ENCODE measurements at places on chromosomes 11 and 22. TPM values are rescaled to one million over a fixed set of nuclear protein-coding genes. Genes with fewer than 3 reads are reported as not detected.
A peak's percentile ranks its signal among the peaks of the same experiment; 100 is the strongest.

- no peak overlapping the region for H3K27ac ChIP-seq
- DNase-seq = no peak
- no peak overlapping the region for H3K4me3 ChIP-seq
- H3K27me3 ChIP-seq = no peaks in the 10 kb centered on the region
- H3K36me3 ChIP-seq = peaks cover 5% of the 10 kb centered on the region
These were observed 7.6 kb upstream of the MCM5 start for GRCh38 chr22:35392357-35392756.

- no peak overlapping the region for H3K4me3 ChIP-seq
- no peaks in the 10 kb centered on the region for H3K27me3 ChIP-seq
- peaks cover 6% of the 10 kb centered on the region for H3K4me1 ChIP-seq
- no peak overlapping the region for H3K27ac ChIP-seq
- DNase-seq = no peak
These were observed 84.1 kb downstream of the BBOX1 start for GRCh38 chr11:27124514-27125264.

DNA sequence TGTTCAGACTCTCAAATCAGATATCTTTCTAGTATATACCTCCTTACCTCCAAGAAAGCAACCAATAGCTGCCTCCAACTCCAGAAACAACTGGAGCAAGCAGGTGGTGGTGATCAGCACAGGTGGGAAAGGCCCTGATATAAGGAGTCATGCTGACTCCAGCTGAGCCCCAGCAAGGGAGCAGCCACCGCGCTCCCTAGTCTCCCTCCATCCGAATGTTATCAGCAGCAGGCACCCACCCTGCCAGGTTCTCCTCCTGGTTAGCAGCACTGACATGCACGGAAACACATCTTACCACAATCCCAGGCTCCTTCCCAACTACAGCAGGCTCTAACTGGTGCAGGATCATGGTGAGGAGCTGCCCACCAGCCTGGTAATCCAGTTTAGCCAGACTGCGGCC lies 18.5 kb upstream of the STK33 start:
- H3K4me3 ChIP-seq = no peak overlapping the region
- no peaks in the 10 kb centered on the region for H3K36me3 ChIP-seq
- H3K27ac ChIP-seq = no peak overlapping the region
- H3K4me1 ChIP-seq = no peaks in the 10 kb centered on the region
- DNase-seq = no peak

GRCh38 chr11:11426226-11426952 lies 73.3 kb upstream of the CSNK2A3 start:
- no peak overlapping the region for H3K4me3 ChIP-seq
- no peaks in the 10 kb centered on the region for H3K4me1 ChIP-seq
- H3K36me3 ChIP-seq = no peaks in the 10 kb centered on the region
- DNase-seq = no peak

- H3K4me1 ChIP-seq = peaks cover 29% of the 10 kb centered on the region
- no peaks in the 10 kb centered on the region for H3K36me3 ChIP-seq
- H3K4me3 ChIP-seq = peak overlapping the region; percentile 80
- peaks cover 63% of the 10 kb centered on the region for H3K27me3 ChIP-seq
- H3K27ac ChIP-seq = no peak overlapping the region
- DNase-seq = peak; percentile 91
These were observed 2.9 kb upstream of the KIRREL3 start for GRCh38 chr11:127003260-127003981.

MRGPRX4 gene
- total RNA-seq = not detected

CBLIF gene
- total RNA-seq = not detected

DNA sequence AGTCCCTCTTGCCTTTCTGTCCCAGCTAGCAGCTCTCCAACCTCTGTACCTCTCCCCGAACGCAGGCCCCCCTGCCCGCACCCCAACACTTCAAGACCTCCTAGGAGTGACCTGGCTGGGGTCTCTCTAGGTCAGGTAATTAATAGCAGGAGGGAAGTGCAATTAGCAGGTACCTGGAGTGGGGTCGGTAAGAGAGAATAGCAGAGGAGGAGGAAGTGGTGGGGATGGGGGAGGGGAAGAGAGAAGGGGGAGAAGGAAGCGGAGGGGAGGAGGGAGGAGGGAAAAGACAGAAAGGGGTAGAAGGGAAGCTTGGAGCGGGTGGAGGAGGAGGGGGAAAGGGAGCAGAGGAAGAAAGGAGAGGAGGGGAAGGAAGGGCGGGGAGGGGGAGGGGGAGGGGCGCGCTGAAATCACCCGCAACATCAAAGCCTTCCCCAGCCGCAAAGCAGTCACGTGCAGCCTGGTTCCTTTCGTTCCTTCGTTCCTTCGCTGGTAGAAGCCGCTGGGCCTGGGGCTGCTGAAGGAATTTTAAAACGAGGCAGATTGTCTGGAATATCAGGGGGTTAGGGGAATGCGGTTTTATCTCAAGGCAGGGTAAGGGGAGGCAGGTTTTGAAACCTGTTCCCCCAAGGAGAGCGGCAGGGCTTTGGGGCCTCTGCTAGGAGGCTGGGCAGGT lies 29.3 kb upstream of the TCF20 start:
- no peak overlapping the region for H3K27ac ChIP-seq
- peaks cover 8% of the 10 kb centered on the region for H3K27me3 ChIP-seq
- DNase-seq = peak; percentile 84
- H3K4me1 ChIP-seq = peaks cover 46% of the 10 kb centered on the region

- DNase-seq = no peak
- H3K27ac ChIP-seq = no peak overlapping the region
- H3K4me3 ChIP-seq = no peak overlapping the region
- H3K4me1 ChIP-seq = 0 out of 2 replicates have a peak, but pooled peaks cover 6% of the 10 kb centered on the region
- H3K27me3 ChIP-seq = no peaks in the 10 kb centered on the region
These were observed 191.4 kb downstream of the TENM4 start for GRCh38 chr11:79249295-79249993.

PAMR1 gene
- total RNA-seq = 2.5 TPM

SF1 gene
- total RNA-seq = 235 TPM

OTOG gene
- 0.78 TPM for total RNA-seq

GRCh38 chr11:84412862-84413261 lies 1126.7 kb upstream of the CCDC90B start:
- no peaks in the 10 kb centered on the region for H3K36me3 ChIP-seq
- no peaks in the 10 kb centered on the region for H3K27me3 ChIP-seq
- H3K4me3 ChIP-seq = no peak overlapping the region
- no peak overlapping the region for H3K27ac ChIP-seq
- DNase-seq = no peak
- peaks cover 13% of the 10 kb centered on the region for H3K4me1 ChIP-seq

DNA sequence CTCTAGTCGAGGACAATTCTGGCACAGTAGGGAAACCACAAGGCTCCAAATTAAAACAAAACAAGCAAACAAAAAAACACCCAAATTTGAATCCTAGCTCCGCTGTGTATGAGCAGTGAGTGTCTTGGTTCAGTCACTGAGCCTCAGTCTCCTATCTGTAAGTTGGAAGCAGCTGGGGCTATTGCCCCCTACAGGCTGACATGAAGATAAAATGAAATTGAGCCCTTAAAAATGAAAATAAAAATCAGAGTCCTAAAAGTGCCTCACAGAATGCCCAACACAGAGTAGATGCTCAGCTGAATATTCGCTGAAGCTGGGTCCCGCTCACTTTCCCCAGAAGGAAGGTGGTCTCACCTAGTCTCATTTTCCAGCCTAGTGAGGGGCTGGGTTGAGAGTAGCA lies 65.2 kb downstream of the PDE2A start:
- no peak overlapping the region for H3K27ac ChIP-seq
- no peaks in the 10 kb centered on the region for H3K4me1 ChIP-seq
- H3K36me3 ChIP-seq = no peaks in the 10 kb centered on the region
- DNase-seq = peak; percentile 53

DNA sequence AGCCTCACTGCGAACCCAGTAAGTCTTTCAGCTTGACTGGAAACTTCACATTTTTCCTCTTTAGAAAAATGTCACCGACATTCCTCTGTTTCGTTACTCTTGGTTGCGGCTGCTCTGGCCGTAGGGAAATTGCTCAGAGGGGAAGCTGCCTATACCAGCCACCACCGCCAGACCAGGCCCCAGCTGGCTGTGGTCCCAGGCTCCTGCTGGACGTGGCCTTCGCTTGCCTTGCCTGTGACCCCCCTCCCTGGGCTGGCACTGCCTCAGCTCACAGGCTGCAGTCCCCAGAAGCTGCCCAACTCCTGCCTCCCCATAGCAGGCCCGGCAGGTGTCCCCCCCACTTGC lies 197.8 kb downstream of the MN1 start:
- H3K27me3 ChIP-seq = no peaks in the 10 kb centered on the region
- H3K4me1 ChIP-seq = no peaks in the 10 kb centered on the region
- no peaks in the 10 kb centered on the region for H3K36me3 ChIP-seq
- no peak overlapping the region for H3K4me3 ChIP-seq
- peak; percentile 47 for DNase-seq
- no peak overlapping the region for H3K27ac ChIP-seq

- H3K27me3 ChIP-seq = no peaks in the 10 kb centered on the region
- H3K36me3 ChIP-seq = no peaks in the 10 kb centered on the region
- H3K4me1 ChIP-seq = peaks cover 7% of the 10 kb centered on the region
- no peak overlapping the region for H3K4me3 ChIP-seq
These were observed 5.7 kb upstream of the MYBPC3 start for GRCh38 chr11:47357985-47358730.

DNA sequence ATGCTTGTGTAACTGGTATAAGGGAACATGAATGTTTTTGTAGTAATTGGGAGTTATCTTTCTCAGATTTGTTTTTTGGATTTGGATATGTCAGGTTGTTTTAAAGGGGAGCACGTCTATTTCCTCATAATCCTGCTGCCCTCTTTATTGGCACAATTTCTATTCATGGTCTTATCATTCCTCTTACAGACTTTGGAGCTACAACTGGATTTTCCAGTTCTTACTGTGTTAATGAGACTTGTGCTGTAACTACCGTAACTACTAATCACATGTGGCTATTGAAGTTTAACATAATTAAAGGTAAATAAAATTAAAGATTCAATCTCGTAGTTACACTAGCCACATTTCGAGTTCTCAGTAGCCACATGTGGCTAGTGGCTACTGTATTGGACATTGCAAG lies 1.9 kb downstream of the FDX1 start:
- peaks cover 4% of the 10 kb centered on the region for H3K27me3 ChIP-seq
- H3K27ac ChIP-seq = no peak overlapping the region
- peaks cover 23% of the 10 kb centered on the region for H3K4me1 ChIP-seq
- H3K36me3 ChIP-seq = no peaks in the 10 kb centered on the region
- peak overlapping the region; percentile 89 for H3K4me3 ChIP-seq

- H3K4me1 ChIP-seq = peaks cover 17% of the 10 kb centered on the region
- H3K27me3 ChIP-seq = no peaks in the 10 kb centered on the region
- no peak overlapping the region for H3K4me3 ChIP-seq
- no peak overlapping the region for H3K27ac ChIP-seq
- no peak for DNase-seq
- no peaks in the 10 kb centered on the region for H3K36me3 ChIP-seq
These were observed 91.6 kb downstream of the LDLRAD3 start for GRCh38 chr11:36035454-36035853.

HMOX1 gene
- total RNA-seq = 22.6 TPM

DNA sequence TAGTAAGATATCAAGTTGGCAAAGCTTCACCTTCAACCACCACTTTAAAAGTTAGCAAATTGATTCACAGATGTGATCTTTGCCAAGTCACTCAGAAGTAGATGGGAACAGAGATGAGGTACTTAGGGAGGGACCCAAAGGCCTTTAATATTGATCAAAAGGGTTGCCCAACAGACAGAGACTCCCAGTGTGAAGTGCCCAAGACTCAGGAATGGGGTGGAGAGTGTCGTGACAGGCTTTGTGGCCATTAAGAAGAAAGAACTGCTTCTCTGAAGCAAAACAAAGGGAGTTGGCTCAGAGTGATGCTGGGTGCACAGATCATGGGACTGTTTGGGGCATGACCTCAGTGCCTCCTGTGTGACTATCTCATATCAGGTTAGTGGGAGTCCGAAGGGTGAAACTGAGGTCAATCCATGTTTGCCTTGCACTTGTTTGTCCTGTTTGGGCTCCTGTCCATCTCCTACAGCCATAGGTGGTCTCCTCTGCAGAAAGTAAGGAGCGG lies 132.3 kb downstream of the APIP start:
- no peak overlapping the region for H3K27ac ChIP-seq
- H3K27me3 ChIP-seq = no peaks in the 10 kb centered on the region
- DNase-seq = no peak
- H3K4me3 ChIP-seq = no peak overlapping the region

DNA sequence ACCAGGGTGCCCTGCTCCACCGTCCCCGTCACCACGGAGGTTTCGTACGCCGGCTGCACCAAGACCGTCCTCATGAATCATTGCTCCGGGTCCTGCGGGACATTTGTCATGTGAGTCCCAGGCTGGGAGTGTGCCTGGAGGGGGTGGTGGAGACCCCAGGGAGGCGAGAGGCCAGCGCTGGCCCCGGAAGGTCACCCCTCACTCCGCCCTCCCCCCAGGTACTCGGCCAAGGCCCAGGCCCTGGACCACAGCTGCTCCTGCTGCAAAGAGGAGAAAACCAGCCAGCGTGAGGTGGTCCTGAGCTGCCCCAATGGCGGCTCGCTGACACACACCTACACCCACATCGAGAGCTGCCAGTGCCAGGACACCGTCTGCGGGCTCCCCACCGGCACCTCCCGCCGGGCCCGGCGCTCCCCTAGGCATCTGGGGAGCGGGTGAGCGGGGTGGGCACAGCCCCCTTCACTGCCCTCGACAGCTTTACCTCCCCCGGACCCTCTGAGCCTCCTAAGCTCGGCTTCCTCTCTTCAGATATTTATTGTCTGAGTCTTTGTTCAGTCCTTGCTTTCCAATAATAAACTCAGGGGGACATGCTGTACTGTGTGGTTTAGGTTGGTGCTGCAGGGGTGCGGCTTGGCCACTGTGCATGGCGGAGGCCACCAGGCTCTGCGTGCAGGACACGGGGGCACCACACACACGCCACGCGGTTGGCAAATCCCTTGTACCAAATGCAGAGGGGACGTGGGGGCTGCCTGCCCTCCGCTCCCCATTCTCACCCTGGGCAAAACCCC lies 35.4 kb downstream of the MUC2 start:
- H3K36me3 ChIP-seq = no peaks in the 10 kb centered on the region
- H3K4me3 ChIP-seq = no peak overlapping the region
- no peaks in the 10 kb centered on the region for H3K27me3 ChIP-seq
- no peaks in the 10 kb centered on the region for H3K4me1 ChIP-seq
- DNase-seq = no peak

DNA sequence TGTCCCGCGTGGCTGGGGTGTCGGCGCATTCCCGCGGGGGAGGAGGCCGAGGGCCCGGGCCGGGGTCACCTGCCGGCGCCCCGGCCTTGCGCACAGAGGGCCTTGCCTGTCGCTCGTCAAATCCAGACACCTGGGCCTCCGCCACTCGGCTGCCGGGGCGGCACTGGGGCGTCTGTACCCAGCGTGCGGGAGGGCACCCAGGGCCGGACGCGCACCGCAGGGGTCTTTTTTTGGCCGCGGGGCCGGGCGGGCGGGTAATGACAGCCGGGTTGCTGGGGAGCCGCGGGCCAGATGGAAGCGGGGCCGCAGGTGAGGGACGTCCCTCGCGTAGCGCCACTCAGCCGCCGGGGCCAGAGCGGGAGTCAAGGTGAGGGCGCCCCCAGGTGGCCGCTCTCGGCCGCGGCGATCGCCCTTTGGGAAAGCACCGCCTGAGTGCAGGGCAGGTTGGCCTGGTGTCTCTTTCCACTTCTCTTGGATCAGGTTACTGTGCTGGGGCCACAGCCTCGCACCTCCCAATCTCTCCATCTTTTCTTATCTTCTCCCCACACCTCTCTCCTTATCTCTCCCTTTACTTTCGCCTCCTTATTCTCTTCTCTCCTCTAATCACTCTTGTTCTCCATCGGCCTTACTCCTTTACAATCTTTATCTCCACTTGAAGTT lies 3.5 kb downstream of the PHLDB1 start:
- H3K4me3 ChIP-seq = peak overlapping the region; percentile 72
- no peaks in the 10 kb centered on the region for H3K36me3 ChIP-seq
- peak; percentile 94 for DNase-seq
- no peak overlapping the region for H3K27ac ChIP-seq

E2F8 gene
- total RNA-seq = 10.6 TPM

C11orf86 gene
- total RNA-seq = 0.21 TPM

- no peaks in the 10 kb centered on the region for H3K36me3 ChIP-seq
- no peak for DNase-seq
- H3K27me3 ChIP-seq = no peaks in the 10 kb centered on the region
These were observed 6.9 kb downstream of the SHISAL1 start for GRCh38 chr22:44305888-44306287.
